Cardiac muscle cell (in vitro differentiated cells and primary cell): ENCODE measurements at places on chromosomes 6 and 20. TPM values are rescaled to one million over a fixed set of nuclear protein-coding genes. Genes with fewer than 3 reads are reported as not detected.

SENP6 gene
- total RNA-seq: 54.3 and 104 TPM in 2 replicates

ECT2L gene
- total RNA-seq: not detected in 2 replicates

PPP2R5D gene
- 58.2 and 70.0 TPM in 2 replicates for total RNA-seq

GRCh38 chr6:6402591-6402990 lies 82.1 kb upstream of the F13A1 start:
- H3K4me3 ChIP-seq: no peak overlapping the region
- H3K4me1 ChIP-seq: no peaks in the 10 kb centered on the region
- no peaks in the 10 kb centered on the region for H3K36me3 ChIP-seq
- DNase-seq: no peak
- no peaks in the 10 kb centered on the region for H3K27me3 ChIP-seq

- peaks cover 4% of the 10 kb centered on the region for H3K4me1 ChIP-seq
- DNase-seq: no peak
- no peak overlapping the region for H3K27ac ChIP-seq
Observed at GRCh38 chr20:4025679-4026078, 10.3 kb upstream of the RNF24 start.

GSTA3 gene
- 0.32 TPM in 1 of 2 replicates, not detected in the other for total RNA-seq
